Nephron progenitor cell (in vitro differentiated cells): ENCODE measurements at places on chromosomes 11 and 22.
A peak's percentile ranks its signal among the peaks of the same experiment; 100 is the strongest.

DNA sequence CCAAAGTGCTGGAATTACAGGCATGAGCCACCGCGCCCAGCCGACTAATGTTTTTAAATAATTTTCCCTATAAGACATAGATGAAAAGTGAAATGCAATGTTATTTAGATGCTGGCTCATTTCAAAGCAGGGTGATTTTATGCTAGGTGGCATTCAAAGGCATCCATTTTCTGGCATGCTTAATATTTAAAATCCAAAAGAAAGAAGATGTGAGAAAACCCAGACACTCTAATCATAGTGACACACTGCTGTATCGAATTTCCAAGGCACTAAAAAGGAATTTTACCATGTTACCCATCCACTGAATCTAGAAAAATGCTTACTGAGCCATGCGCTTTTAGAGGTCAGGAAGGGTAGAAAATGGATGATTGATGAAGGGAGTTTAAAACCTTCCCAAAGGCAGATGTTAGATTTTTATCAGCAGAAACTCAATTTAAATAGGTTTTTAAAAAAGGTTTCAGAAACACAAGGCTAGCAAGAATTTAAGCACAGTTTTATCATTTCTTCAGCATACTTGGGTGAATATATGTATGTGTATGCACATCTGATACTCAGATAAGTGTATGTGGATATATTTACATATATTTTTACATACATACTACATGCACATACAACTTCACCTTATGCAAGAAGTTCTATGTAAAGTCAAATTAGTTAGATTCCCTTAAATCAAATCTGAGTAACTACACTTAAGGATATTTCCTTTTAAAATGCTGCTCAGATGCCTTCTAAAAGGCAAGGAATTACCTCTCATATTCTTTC is 24.1 kb upstream of the CCDC89 start:
- DNase-seq: no peak

GRCh38 chr22:37176464-37177061 is 11.5 kb downstream of the C1QTNF6 start:
- no peak for DNase-seq

GRCh38 chr11:64089493-64089892 is 53.8 kb downstream of the FLRT1 start:
- DNase-seq: no peak

- peak; percentile 51 for DNase-seq
Measured at GRCh38 chr11:128692753-128693415, 988 bp upstream of the FLI1 start.

GRCh38 chr11:30724274-30724673 is 138.1 kb upstream of the MPPED2 start:
- no peak for DNase-seq
